Activated T-cell treated with anti-CD3 and anti-CD28 coated beads, Interleukin-2, amount 50 U/mL, for 4 hours (primary cell): ENCODE measurements at places on chromosomes 6 and 20. TPM values are rescaled to one million over a fixed set of nuclear protein-coding genes. Genes with fewer than 3 reads are reported as not detected.

The TSPO2 gene
- not detected for total RNA-seq

The GGTLC1 gene
- not detected for total RNA-seq

The ABHD16B gene
- not detected for total RNA-seq

The GID8 gene
- 52.9 TPM for total RNA-seq

The SNRPB2 gene
- total RNA-seq = 158 TPM

The CD40 gene
- total RNA-seq = 10.6 TPM

The SLC22A7 gene
- not detected for total RNA-seq

The CST5 gene
- not detected for total RNA-seq

The SPATS1 gene
- not detected for total RNA-seq

The DNAAF9 gene
- 0.79 TPM for total RNA-seq

The MYCT1 gene
- total RNA-seq = not detected

The SEMG1 gene
- total RNA-seq = not detected

The CAGE1 gene
- 0.16 TPM for total RNA-seq

The TGIF2 gene
- 63.9 TPM for total RNA-seq

The VGLL2 gene
- not detected for total RNA-seq

The RAB44 gene
- 0.05 TPM for total RNA-seq

The C6orf132 gene
- total RNA-seq = 0.11 TPM

The PGC gene
- 0.38 TPM for total RNA-seq

The TRAPPC3L gene
- total RNA-seq = not detected

The NINL gene
- 0.66 TPM for total RNA-seq

The SGK2 gene
- total RNA-seq = 0.32 TPM

The OR2H2 gene
- total RNA-seq = not detected

The TSBP1 gene
- total RNA-seq = not detected

The ENPP1 gene
- total RNA-seq = 0.51 TPM

The PDE7B gene
- total RNA-seq = 0.05 TPM

The OTOR gene
- not detected for total RNA-seq

The EYA2 gene
- not detected for total RNA-seq

The CCHCR1 gene
- total RNA-seq = 23.4 TPM

The FAM83C gene
- total RNA-seq = not detected

The PHACTR2 gene
- 33.4 TPM for total RNA-seq

The ADGB gene
- total RNA-seq = not detected

The SLC17A9 gene
- 16.1 TPM for total RNA-seq

The DPPA5 gene
- not detected for total RNA-seq

The TTK gene
- 7.6 TPM for total RNA-seq

The SNAP91 gene
- not detected for total RNA-seq

The TRIM40 gene
- not detected for total RNA-seq

The RFX6 gene
- not detected for total RNA-seq

The EYS gene
- total RNA-seq = not detected
